Caco-2 (cell line): ENCODE measurements at places on chromosomes 5 and 9.

DNA sequence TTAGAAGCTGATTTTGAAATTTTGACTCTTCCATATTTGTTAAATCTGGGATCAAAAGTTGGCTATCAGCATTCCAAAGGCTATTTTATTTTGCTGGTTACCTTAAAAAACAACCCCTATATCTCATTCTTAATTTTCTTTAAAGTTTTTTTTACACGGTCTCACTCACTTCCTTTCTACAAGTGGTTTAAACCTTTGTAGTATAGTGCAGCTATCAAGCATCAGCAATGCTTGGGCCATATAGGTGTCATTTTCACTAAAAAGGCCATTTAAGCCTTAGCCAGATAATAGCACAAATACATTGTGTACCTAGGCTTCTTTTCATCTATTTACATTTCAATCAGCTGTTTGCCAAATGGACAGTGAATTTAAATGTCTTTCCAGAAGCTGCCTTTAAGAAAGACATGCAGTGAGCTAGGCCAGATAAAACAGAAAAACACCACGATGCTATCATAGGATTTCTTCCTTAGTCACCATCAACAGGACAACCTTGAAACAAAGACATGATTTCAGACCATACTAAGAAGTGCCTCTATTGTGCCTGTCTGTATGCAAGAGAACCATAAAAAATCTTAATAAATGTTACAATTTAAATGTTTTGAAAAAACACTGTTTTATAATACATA lies 104.2 kb downstream of the RAPGEF6 start:
- DNase-seq, result no peak

- DNase-seq, result peak; percentile 12
These were observed 2.3 kb upstream of the ACSL6 start for GRCh38 chr5:132013711-132014110.

- peak; percentile 65 for DNase-seq
These were observed 45.5 kb downstream of the SH3RF2 start for GRCh38 chr5:145981589-145982571.

- no peak for DNase-seq
These were observed 254.9 kb upstream of the ARRDC3 start for GRCh38 chr5:91638010-91638409.
